COR-L47 (cell line): ENCODE measurements at places on chromosomes 1 and 21.

GRCh38 chr1:76782809-76783208 is 84.5 kb upstream of the ST6GALNAC5 start:
- DNase-seq: no peak

DNA sequence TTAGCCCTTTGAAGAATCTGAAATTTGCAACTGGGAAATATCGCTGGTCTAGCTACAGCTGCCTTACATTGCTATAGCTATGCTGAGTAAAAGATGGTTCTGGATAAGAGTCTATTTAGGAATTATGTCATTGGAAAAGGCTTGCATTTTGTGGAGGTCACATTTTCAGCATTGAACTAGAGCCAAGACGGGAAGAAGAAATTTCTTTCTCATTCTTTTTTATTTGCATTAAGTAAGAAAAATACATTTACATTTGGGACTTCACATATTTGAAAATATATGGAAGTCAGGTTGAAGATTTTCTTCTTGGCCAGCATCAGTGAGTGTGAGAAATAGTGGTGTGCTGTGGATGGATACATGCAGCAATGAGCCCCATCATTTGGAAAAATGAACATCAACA is 291.6 kb downstream of the PTBP2 start:
- DNase-seq: no peak

DNA sequence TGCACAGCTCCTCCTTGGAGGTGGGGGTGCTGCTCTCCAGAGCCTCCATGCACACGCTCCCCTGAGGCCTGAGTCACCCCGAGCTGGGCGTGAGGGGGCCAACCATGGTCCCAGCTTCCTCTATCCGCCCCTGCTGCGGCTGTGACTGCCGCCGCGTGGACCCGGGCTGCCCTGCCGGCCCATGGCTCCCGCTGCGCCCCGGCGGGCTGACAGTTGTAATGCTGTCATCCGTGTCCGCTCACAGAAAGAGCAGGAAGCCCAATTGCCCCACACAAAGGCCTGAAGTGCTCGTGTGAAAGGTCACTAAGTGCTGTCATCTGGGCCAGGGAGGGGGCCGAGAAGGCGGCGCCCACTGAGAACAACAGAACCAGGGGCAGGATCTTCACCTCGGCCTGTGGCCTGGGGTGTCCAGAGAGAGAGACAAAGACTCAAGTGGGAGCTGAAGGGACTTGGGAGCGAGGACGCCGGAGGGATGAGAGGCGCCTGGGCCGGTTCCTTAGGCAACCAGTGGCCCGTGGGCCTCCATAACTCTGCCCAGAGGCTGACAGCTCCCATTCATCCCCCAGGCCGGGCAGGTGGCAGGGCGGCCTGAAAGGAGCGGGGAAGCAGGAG is 31.5 kb downstream of the OLIG1 start:
- DNase-seq: no peak

- DNase-seq: no peak
Measured at GRCh38 chr1:222325506-222325905, 222.4 kb downstream of the HHIPL2 start.

GRCh38 chr1:151327903-151328674 is 873 bp upstream of the PI4KB start:
- no peak for DNase-seq
